Neural progenitor cell (in vitro differentiated cells): ENCODE measurements at places on chromosomes 12 and 14. TPM values are rescaled to one million over a fixed set of nuclear protein-coding genes. Genes with fewer than 3 reads are reported as not detected.

DNA sequence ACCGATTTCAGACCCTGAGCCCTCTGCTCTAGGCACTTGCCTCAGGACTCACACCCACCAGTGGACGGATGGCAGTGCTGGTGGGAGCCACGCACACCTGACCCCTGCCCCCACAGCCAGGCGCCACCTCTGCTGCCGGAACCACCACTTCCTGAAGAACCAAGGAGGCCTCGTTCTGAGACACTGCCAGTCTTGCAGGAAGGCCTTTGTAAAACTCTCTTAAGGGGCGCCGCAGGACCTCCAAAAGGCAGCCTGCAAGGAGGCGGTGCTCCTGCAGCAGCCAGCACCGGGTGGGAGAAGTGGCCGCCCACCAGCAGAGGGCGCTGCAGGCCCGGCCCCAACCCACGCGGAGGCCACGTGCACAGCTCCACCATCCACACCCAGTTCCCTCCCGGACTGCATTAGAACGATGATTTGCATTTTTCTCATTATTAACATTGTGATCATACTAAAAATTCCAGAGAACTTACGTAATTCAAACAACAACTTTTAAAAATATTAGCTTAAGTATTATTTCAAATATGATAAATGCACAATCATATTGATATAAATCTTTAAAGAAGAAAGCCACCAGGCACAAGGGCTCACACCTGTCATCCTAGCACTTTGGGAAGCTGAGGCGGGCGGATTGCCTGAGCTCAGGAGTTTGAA is 12.8 kb downstream of the STX2 start:
- DNase-seq, result peak; percentile 57

GRCh38 chr12:32091696-32092095 is 15.0 kb upstream of the BICD1 start:
- DNase-seq, result no peak

Gene GLIPR1L1
- total RNA-seq, result not detected in 2 replicates

GRCh38 chr14:105446971-105447370 is 27.3 kb downstream of the MTA1 start:
- no peak for DNase-seq

DNA sequence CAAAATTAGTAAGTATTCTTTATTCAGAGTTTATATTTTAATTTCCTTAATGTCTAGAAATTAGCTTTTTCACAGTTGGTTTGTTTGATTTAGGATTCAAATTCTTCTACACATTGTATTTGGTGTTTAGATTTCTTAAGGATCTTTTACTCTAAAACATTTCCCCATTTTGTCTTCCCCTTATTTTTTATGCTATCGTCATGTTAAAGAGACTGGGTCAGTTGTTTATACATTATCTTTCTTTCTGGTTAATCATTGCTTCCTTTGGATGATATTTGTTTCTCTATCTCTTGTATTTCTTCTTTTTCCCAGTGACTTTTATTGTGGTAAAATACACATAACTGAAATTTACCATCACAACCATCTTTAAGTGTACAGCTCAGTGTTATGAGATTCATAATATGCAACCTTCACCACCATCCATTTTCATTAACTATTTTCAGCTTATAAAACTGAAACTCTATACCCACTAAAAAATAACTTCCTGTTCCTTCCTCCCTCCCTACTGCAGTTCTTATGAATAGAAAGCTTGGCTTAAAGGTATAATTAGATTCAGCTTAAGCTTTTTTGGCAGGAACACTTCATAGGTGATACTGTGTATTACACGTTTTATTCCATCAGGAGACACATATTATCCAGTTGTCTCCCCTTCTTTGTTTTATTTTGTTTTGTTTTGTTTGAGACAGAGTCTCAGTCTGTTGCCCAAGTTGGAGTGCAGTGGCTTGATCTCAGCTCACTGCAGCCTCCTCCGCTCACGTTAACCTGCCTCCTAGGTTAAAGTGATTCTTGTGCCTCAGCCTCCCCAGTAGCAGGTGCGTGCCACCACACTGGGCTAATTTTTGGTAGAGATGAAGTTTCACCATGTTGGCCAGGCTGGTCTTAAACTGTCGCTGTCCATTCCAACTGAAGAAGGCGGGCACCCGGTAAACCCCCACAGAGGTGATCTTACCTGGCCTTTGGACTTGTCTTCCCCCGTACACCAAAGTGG is 45.0 kb downstream of the NOPCHAP1 start:
- no peak for DNase-seq

GRCh38 chr14:94481468-94482131 is 5.6 kb upstream of the SERPINA9 start:
- DNase-seq, result no peak

DNA sequence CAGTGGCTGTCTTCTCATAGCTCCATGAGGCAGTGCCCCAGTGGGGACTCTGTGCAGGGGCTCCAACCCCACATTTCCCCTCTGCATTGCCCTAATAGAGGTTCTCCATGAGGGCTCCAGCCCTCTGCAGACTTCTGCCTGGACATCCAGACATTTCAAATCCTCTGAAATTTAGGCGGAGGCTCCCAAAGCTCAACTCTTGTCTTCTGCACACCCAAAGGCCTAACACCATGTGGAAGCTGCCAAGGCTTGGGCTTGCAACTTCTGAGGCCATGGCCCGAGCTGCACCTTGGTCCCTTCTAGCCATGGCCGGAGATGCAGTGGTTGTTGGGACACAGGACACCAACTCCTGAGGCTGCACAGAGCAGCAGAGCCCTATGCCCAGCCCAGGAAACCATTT is 20.5 kb upstream of the PPP2R5C start:
- DNase-seq, result no peak

- no peak for DNase-seq
Observed at GRCh38 chr14:92728759-92729364, 19.6 kb downstream of the LGMN start.

Gene GLT8D2
- 1.9 and 3.9 TPM in 2 replicates for total RNA-seq

DNA sequence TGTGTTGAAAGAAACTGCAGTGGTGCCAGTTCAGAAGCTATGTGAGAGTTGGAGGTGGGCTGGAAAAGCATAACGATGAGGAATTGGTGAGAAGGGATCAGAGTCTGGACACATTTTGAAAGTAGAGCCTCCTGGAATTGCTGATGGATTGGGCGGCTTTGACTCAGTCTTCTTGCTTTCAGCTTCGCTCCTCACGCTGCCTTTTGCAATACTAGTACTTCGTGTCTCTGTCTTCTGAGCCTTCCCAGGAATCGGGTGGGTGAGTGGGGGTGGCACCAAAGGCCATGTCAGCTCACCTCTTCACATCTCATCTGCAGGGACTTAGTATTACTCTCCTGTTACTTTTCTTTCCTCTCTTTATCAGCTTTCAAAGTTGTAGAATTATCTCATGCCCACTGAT is 101.6 kb upstream of the RFX4 start:
- no peak for DNase-seq

Gene MANSC1
- total RNA-seq, result 6.2 and 6.5 TPM in 2 replicates

DNA sequence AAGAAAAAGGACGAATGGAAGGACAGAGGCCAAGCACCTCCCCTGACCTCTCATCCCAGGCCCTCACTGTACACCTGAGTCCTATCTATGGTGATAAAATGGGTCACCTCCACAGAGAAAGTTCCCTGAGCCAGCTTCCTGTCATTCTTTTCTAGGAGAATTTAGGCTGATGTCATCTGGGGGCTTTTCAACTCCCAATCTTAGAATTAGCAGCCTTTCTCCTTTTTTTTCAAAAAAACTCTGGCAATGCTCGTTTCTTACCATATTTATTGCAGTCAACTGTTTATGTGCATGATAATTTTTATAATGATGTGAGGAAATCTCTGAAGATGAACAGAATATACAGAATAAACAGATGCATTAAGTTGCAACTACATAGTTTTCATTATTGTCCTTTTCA is 177.6 kb downstream of the SNAPC1 start:
- no peak for DNase-seq

GRCh38 chr12:45235087-45236025 is 19.5 kb downstream of the ANO6 start:
- DNase-seq, result peak; percentile 24

DNA sequence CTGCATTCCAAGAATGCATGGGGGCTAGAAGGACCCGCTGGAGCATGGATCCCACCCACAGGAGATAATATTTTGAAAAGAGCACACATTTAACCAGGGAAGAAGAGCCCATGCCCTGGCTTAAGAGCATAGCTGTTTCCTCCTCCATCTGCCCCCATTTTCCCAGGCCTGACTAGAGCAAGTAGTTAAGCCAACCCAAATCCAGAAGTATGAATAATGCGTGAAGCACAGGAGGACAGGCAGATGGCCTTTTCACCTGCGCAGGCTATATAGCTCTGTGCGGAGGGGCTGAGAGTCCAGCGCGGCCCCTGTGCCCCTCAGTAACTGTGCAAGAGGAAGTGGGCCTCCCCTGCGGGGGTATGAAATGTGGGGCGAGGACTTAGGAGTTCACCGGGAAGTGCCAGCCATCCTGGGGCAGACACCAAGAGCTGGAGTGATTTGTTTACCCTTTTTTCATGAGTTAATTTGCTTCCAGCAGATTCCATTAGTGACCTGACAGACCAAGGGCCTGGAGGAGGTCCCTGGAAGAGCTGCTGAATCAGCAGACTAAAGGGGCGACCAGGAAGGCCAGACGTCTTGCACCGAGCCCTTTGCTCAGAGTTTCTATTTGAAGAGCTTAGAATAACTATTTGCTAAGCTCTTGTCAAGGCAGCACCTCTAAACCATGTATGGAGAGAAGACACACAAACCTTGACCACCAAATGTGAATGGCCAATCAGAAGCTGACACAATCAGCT is 37.2 kb downstream of the DPF3 start:
- no peak for DNase-seq

DNA sequence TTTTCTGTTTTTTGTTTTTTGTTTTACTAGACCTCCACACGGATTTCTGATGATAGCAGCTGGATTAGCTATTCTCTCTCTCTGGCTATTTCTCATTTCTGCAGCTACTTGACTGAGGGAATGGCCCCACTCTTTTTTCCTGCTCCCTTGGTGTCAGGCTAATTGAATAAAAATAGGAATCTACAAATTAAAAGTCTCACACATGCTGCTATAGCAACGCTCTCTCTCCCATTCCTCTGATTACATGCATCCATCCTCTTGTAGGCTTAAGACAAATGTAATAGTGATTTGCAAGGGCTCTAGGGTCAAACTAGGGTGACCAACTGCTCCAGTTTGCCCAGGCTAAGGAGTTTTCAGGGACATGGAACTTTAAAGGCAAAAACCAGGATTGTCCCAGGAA is 221.8 kb downstream of the PHLDA1 start:
- peak; percentile 1 for DNase-seq

GRCh38 chr12:82896979-82897378 is 210.3 kb downstream of the TMTC2 start:
- DNase-seq, result no peak

DNA sequence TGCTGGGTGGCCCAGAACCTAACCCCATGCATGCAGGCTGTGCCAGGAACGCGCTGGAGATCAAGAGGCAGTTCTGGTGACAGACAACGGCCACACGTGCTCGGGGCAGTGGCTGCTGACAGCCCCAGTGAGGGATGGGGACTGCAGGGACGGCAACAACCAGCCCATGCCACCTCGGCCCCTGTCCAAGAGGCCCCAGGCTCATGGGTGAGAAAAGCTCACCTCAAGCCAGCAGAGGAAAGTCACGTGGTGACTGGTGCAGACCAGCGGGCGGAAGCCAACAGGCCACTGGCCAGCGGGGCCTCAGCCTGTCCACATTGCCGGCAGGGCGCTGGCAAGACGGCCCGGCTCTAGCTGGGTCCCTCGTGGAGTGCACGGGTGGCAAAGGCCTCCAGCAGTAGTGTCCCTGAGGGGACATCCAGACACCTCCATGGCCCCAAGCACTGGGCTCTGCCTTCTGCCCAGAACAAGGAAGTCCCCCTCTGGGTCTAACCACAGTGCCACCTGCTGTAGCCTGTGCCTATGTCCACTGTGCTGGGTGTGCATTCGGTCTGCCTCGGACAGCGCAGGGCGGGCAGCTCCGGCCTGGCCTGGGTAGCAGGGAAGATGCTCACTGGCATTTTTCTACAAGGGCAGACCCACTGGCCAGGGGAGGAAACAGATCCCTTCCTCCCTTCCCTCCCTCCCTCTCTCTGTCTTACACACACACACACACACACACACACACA is 134.1 kb downstream of the NCOR2 start:
- no peak for DNase-seq

- no peak for DNase-seq
Observed at GRCh38 chr14:35747379-35747778, 61.7 kb downstream of the RALGAPA1 start.

DNA sequence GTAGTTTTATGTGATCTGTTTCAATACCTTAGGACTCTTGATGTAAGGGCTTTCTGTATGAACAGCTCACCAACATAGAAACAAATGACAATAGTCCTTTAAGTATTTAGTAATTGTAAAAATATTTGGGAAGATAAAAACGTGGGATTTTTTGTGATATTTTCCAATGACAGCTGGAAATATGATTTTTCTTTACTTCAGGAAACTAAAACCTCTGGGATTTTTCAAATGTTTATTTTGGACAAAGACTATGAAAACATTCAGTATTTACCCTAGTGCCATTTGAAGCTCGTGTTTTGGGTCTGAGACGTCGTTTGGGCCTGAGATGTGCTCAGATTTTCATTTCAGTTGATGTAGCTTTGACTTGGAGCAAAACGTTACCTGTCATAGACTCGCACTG is 240.0 kb downstream of the BMP4 start:
- no peak for DNase-seq

DNA sequence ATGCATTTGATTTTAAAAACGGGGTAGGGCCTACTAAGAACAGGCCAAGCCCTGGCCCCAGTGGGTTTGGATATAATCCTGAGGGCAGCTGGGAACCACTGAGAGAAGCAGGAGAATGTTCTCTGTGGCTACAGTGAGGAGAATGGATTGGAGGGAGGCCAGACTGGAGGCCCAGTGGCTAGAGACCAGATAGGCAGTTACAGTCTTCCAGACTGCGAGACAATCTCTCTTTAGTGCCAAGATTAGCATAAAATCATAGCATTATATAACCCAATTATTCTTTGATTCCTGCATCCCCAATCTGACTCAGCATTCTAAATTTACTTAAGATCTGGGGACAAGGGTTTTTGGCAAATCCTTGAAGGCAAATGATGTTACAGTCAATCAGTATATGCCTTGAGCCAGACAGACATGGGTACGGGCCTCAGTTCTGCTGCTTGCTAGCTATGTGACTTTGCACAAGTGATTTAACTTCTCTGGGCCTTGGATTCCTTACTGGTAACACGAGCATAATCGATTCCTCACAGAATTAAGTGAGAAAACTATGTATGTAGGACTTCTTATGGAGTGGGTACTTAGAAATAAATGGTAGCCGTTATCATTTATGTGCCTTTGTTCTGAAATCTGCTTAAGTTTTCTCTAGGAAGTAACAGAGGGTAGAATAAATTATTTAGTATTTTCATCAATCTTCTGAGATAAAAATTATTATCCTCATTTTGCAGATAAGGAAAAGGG is 18.3 kb downstream of the NINJ2 start:
- no peak for DNase-seq

Gene PRDM4
- total RNA-seq, result 19.3 and 21.9 TPM in 2 replicates

DNA sequence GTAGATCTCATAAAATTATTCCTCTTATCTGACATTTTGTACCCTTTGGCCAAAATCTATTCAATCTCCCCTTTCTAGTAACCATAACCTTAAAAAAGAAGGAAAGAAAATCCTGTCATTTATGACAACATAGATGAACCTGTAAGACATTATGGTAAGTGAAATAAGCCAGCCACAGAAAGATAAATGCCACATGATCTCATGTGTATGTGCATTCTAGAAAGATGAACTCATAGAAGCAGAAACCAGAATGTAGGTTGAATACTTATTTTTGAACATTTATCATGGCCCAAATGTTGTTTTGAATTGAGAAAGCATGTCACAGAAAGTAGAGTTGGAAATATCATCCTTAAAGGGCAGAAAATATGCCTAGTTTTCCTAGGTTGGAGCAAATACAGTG is 1053.6 kb downstream of the SLC6A15 start:
- DNase-seq, result no peak
